CD4-positive, alpha-beta T cell treated with Interleukin-12 subunit alpha and Interleukin-12 subunit beta, for 1 hour (primary cell): ENCODE measurements at places on chromosomes 3 and 15.
A peak's percentile ranks its signal among the peaks of the same experiment; 100 is the strongest.

DNA sequence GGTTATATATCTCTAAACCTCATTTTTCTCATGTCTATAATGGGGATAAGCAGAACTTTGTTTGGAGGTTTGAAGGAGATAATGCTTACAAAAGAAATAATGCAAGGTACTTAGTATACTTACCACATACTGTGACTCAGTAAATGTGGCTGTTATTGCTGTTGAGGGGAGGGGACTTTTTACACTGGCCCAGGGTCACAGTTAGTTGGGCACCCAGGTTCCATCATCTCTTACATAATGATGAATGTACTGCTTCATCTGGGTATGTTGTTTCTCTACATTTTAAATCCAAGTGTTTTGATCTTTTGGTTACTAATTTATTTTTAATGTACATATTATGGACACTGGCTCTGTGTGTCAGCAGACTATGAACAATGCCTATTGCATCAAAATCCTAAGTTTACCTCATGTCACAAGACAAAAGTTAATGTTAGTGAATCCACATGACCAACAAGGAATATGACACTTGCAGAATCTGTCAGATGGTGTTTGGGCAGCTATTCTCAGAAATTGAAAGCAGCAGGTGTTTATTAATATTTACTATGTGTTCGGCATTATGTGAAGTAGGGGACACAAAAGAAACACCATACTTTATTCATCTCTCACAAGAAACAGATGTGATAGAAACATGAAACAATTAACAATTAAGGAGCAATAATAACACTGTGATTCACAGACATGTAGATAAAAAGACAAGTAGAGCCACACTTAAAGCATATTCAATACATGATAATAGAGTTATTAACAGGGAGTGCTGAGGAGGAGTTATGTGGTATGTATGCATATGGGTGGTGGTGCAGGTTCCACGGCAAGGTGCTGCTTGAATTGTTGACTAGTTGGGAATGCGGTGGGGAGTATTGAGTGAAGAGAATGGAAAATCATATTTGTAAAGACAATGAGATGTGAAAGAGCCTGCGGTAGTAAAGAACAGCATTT lies 109.7 kb downstream of the GALK2 start:
- DNase-seq, result no peak

GRCh38 chr3:192861972-192862371 lies 55.7 kb downstream of the MB21D2 start:
- no peak for DNase-seq

DNA sequence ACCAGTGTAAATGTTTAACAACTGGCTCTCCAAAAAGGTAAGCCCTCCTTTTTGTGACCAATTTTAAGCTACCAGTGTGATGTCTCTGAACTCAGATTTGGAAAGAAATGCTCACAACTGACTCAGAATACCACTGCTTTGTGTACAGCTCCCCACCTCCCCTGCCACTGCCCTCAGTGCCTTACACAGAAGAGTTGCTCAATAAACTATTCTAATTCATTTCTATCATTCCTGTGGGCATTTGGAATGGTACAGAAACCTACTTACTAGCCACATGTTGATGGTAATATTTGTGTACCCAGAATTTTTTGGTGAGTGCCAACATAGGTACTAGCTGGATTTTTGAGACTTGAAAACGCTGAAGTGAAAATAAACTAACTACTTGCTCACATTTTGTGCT lies 16.0 kb downstream of the LRRN1 start:
- DNase-seq, result no peak

DNA sequence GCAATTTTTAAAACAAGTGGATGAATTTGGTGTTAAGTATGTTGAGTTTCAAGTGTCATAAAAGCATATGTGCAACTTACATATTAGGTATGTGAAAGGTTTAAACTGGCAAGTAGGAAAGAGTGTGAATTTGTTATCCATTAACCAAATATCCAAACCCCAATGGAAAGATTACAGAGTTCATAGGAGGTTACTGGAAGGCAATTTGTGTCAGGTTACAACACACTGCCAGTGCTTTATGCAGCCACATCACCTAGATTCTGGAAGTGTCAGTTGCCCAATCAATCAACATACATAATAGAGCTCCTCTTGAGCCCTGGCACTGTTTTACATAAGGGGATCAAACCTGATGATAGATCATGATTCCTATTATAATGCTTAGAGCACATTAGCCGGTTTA lies 261.0 kb downstream of the ROBO1 start:
- DNase-seq, result no peak

- no peak for DNase-seq
Observed at GRCh38 chr15:101025501-101025885, 106.3 kb downstream of the LRRK1 start.

DNA sequence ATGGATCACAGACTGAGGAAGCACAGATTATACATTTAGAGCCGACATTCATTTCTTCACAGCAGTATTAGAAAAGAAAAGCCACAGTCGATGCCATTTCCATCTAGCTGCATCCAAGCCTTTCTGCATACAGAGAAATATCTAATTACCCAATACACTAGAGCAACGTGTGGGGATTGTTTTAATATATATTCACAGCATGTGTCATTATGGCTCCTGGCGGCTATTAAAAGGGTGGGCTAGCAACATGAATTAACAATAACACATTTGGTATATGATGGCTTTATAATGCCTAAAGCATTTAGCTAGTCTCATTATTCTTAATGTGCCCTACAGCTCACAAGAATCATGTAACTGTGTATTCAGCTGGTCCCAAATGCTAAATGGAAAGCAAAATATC lies 1030.5 kb downstream of the FHIT start:
- no peak for DNase-seq

DNA sequence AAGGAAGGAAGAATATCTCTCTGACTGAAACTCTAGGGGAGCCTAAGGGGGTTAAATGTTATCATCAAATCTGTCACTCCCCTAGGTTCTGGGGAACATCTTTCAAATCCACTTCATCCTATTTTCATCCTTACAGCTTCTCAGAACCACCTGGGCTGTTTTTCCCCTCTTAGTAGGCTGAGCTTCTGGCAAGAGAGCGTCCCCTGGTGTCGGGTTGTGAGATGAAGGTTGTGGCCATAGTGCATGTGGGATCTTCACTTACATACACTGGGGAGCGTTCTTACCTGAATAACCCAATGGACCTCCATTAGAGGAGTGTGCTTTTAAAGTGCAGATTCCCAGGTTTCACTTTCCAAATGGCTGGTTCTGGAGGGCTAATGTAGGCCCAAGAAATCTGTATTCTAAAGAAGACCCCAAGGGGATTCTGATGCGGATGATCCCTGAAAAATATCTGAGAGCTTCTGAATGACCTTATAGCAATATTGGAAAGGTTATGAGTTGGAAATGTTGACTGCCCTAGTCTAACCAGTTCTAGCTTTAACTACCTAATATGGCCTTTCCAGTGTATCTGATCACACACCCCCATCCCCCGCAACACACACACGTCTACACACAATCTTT lies 663.7 kb downstream of the AGBL1 start:
- peak; percentile 59 for DNase-seq

- DNase-seq, result no peak
Observed at GRCh38 chr15:50993598-50993997, 85.1 kb downstream of the AP4E1 start.

DNA sequence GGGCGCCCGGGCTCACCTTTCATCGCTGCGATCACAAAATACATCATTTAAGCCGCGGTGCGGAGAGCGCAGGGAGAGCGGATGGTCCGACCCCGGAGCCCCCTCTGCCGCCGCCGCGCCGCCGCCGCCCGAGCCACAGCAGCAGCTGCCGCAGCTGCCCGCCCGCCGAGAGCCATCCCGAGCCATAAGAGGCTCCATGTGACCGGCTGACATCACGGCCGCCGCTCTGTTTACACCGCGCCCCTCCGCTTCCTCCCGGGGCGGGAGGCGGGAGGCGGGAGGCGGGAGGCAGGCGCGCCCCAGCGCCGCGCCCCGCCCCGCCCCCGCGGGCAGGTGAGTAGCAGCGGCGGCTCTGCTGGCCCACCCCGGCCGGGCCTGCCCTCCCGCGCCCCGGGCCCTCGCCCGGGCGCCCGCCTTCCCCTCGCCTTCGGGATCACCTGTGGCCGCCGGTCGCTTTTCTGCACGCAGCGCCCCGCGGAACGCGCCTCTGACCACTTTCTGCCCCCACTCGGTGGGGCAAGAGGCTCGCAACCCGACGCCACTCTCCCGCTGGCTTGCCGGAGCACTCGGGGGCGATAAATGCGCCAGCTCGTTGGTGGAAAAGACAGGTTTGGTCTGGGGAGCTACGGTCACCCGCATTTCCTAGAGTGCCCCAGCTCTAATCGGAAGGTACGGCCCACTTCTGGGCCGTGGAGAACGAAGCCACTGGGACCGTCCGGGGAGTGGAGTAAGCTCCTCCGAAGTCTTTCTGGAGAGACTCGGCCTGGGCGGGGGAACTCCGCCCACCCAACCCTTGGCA lies 113.6 kb upstream of the ICE2 start:
- DNase-seq, result peak; percentile 91

- DNase-seq, result no peak
Observed at GRCh38 chr3:102024270-102024904, 175.1 kb downstream of the NFKBIZ start.

DNA sequence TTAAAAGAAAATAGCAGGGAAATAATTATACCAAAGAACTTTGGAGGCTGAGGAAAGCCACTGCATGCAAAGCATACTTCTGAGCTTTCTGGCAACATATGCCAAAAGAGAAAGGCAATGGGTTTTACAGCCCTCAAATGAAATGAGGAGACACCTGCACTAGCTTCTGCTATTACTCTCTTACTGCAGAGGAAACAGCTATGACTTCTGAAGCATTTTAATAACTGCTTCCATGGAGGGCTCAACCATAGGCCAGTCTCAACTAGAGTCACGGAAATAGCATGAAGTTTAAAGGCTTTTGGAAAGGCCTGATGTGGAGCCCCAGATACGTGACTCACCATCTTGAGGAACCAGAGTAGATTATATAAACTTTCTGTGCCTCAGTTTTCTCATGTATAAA lies 114.8 kb downstream of the OXNAD1 start:
- DNase-seq, result no peak

DNA sequence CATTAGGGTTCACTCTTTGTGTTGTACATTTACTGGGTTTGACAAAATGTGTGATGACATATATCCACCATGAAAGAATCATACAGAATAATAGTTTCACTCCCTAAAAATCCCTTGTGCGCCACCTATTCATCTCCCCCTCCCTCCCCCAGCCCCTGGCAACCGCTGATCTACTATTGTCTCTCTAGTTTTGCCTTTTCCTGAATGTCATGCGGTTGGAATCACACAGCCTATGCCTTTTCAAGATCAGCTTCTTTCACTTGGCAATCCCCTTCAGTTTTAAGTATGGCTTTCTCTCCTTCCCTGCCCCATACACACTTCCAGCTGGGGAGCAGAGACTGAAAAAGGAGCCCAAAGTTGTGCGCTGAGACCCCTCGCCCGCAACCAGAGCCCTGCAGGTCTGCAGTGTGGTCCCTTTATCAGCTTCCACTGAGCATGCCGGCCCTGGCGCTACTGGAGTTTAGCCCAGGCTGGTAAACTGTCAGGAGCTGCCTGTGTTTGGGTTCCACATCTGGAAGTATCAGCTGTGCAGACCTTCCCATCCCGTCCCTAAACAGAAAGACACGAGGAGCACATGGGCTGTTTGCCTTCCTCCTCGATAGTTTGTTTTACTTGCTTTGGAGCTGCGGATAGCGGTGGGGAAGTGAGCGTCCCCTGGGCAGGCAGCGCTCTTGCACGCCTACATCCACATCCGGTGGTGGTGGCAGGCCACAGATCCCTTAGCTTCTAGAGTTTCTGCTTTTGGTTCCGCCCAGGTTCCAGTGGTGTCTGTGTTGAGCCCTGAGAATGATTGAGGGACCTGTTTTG lies 12.3 kb downstream of the BOC start:
- DNase-seq, result peak; percentile 5

GRCh38 chr3:39112113-39112512 lies 4.6 kb downstream of the TTC21A start:
- DNase-seq, result no peak

DNA sequence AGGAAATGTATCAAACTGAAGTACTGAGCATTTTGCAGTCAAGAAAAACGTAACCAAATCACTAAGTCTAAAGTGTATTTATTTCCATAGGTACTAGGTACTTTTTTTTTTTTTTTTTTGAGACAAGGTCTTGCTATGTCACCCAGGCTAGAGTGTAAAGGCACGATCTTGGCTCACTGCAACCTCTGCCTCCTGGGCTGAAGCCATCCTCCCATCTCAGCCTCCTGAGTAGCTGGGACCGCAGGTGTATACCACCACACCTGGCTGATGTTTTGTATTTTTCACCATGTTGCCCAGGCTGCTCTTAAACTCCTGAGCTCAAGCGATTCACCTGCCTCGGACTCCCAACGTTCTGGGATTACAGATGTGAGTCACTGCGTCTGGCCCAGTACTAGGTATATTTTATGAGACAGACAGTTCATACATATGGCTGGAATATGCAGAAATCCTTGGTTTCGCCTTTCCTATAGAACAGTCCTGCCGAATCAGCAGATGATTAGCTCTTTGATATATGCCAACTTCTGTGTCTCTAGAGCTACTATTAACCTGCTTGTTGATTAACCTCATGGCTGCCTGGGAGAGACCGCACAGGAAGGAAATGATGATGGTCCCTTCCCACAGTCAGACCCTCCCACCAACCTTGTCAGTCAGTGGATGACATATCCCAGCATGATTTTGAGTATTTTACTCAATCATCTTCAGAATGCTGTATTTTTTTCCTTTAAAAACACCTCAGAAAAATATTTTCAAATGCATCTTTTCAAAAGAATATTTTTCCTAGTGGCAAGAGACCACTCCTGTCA lies 32.3 kb downstream of the TMOD3 start:
- peak; percentile 73 for DNase-seq

- no peak for DNase-seq
Observed at GRCh38 chr3:143849854-143850549, 1.7 kb upstream of the SLC9A9 start.

GRCh38 chr15:89783111-89783860 lies 7.2 kb downstream of the MESP2 start:
- DNase-seq, result no peak

DNA sequence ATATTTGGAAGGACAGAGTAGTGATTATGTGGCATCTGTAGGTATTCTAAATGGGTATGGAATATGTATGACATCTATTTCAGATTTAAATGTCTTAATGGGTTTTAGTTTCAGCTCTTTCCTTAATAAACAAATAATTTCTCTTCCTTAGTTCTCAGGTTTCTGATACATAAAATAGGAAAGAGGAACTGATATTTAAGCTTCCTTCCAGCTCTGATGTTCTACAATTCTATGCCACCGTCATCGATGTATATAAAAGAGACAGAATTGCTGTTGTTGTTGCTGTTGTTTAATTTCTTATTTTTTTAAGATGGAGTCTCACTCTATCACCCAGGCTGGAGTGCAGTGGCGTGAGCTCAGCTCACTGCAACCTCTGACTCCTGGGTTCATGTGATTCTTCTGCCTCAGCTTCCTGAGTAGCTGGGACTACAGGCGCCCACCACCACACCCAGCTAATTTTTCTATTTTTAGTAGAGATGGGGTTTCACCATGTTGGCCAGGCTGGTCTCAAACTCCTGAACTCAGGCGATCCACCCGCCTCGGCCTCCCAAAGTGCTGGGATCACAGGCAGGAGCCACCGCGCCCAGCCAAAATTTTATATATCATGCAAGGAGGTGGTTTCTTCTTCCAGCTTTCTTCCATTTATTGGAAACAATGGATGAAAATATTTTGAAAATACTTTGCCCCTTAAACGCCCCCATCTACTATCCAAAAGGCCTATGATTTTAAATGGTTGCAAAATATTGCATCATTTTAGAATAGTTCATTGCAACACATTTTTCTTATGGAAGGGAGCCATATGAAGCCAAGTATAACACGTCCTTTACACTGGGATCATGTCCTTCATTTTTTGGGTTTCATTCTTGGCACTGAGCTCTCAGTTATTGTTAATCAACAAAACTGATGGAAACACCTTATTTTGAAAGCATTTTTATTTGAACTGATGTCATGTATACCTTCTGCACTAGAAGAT lies 13.9 kb upstream of the C15orf61 start:
- no peak for DNase-seq
